Stimulated activated CD8-positive, alpha-beta memory T cell treated with anti-CD3 and anti-CD28 coated beads, Interleukin-7, amount 100 ng/mL, for 48 hours (primary cell): ENCODE measurements at places on chromosomes 5 and 9.

- DNase-seq = no peak
Measured at GRCh38 chr9:15744196-15744595, 191.4 kb downstream of the CCDC171 start.

DNA sequence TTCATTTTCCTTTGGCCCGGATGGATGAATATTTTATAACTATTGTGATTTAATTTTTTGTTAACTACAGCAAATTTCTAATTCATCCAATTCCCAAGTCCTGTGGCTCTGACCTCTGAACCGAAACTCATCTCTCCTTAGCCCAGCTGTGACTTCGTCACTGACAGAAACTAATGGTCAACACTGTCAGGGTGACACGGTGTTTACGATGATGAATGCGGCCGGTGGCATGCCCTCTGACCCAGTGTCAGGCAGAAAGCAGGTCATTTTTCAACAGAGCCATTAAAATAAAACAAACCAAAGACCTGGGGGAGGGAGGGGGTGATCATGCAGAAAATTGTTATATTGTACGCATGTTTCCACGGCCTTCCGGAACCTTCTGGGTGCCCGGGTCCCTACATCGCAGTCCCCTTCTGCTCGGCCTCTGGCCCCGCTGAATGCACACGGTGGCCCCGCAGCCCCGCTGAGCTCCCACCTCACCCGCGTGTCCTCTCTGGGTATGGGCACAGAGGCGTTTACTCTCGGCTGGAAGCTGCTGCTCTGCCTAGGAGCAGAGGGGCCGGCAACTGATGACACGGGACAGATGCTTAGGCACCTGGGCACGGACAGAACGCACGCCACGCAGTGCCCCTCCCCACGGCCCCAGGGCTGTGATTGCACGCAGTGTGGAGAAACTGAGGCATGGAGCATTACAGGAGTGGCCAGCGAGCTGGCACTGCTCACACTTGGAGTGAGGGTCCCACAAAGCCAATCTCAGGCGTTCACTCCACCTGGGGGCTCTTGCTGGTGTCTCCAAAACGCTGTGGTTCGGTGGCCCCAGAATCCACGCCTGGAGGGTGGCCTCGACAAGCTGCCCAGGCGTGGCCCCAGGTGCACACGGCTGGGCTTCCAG lies 8.1 kb downstream of the CCDC187 start:
- no peak for DNase-seq

DNA sequence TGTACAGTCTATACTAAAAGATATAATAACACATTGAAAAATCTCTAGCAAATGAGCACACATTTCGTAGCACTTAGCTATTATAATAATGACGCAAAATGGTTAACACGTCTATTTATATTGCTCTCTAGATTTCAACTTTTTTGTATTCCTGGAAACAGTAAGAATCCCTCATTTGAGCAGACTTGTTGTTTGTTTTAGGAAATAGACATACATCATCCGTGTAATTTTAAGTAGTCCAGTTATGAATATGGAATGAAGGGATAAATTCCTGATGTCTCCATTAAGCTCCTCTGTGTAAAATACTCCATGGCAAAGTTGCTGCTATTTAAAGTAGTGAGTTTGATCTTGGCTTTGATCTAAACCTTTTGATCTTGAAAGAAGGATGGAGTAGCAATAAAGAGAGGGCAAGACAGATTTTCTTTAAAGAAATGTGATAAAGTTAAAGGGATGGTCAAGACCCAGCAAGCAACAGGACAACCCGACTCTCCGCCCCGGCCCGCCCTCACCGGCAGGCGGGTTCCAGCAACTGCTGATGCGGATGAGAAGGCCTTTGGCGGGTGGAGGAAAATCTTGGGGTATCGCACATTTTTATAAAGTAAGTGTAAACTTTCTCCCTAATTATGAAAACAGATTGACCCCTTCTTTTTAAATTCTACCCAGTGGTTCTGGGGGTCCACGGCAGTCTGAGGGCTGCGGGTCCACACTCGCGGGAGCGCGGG lies 277.4 kb downstream of the AOPEP start:
- no peak for DNase-seq

- no peak for DNase-seq
Measured at GRCh38 chr9:128735373-128735772, 11.4 kb upstream of the ZDHHC12 start.

GRCh38 chr5:18202164-18202563 lies 567.9 kb downstream of the TAF11L14 start:
- no peak for DNase-seq

DNA sequence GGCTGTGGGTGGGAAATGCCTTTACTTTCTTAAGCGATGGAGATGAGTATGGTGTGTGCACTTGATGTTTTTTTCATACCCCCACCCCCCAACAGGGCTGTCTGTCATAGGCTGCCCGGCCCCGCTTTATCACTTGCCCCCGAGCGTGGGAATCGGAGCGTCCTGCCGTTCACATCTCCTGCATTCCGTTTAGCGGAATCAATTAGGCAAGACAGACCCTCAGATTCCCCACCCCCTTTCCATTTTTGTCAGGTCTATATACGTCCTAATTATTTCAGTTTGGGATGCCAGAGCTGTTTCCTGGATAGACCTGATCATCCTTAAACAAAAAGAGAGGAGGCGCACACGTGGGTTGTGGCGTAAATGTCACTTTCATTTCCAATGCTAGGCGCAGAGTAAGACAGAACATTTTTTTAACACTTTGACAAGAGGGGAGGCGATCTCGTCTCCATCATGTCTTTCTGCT lies 217.2 kb downstream of the MEF2C start:
- no peak for DNase-seq
